MV-4-11 (cell line): ENCODE measurements at places on chromosomes 5 and 9.

- DNase-seq, result no peak
These were observed 593.2 kb downstream of the ELAVL2 start for GRCh38 chr9:23232831-23233230.

GRCh38 chr9:99373912-99374311, 151.8 kb downstream of the SEC61B start:
- no peak for DNase-seq

- DNase-seq, result no peak
These were observed 336.6 kb downstream of the CWC27 start for GRCh38 chr5:65105301-65105700.

DNA sequence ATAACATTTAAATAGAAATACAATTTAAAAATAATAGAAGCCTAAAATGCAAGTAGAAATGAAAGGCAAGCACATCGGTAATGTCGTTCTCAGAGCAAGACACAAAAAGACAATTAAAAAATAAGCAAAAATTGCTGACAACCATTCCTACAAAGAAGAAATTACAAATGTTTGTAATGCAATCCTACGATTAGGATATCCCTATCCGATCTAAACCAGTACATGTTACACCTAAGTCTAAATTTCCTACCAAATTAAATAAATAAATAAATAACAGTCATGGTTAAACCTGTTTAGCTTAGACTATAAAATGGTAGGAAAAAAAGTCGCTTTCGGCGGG, 90.0 kb downstream of the ANXA2R start:
- DNase-seq, result no peak
